HT1080 (cell line): ENCODE measurements at places on chromosomes 16 and 17. TPM values are rescaled to one million over a fixed set of nuclear protein-coding genes. Genes with fewer than 3 reads are reported as not detected.

The FTO gene
- 34.8 and 46.7 TPM in 2 replicates for total RNA-seq

The PCTP gene
- 7.9 and 8.1 TPM in 2 replicates for total RNA-seq

The TBC1D3E gene
- total RNA-seq: 0.60 TPM in 1 of 2 replicates, not detected in the other

The TBC1D3L gene
- 0.68 and 1.9 TPM in 2 replicates for total RNA-seq

The PRKCA gene
- 16.2 and 24.1 TPM in 2 replicates for total RNA-seq

The RPRML gene
- 0.07 TPM in 1 of 2 replicates, not detected in the other for total RNA-seq
